ENCODE measurements at places on chromosomes 1 and 21.

GRCh38 chr1:85158910-85159309 lies 41.9 kb downstream of the SYDE2 start:
- no peak for DNase-seq

- DNase-seq, result no peak
Observed at GRCh38 chr1:115452600-115453329, 114.7 kb upstream of the NGF start.

- DNase-seq, result no peak
Observed at GRCh38 chr1:38326135-38326534, 279.5 kb upstream of the POU3F1 start.

DNA sequence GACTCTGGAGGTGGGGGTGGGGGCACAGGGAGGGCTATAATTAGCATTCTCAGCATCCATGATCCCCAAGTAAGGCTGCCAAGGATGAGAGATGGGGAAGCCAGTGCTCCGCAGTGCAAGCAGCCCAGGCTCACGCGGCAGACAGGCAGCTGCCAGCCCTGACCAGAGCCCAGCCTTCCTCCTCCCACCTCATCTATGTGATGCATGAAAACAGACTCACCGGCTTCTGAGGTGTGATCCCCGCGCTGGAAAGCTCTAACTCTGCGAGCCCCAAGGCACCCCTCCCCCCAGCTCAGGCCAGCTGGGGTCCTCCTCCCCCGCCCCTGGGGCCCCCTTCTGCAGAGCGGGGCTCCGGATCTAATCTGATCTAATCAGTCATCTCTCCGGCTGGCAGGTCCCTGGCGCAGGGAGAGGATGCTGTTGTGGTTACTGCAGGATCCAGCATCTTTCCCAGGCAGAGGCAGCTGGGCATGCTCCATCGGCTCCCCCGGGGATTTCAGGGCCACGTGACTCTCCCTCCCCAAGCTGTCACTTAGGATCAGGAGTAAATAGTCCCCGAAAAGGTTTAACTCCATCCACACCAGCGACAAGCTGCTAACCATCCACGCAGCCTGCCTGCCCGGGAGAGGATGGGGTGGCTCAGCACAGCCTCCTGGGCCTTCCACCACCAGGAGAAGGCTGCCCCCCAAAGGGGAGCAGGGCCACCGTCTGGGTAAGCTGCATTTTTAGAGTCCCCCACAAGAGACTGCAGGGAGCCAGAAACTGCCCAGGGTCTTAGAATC lies at the start of gene PLEKHA6:
PLEKHA6 (minus strand) TSS at position 456 of the 782 bp plus-strand sequence. CDS start 86,202 bp downstream, outside the sequence.
- DNase-seq, result peak; percentile 31

- DNase-seq, result peak; percentile 23
Observed at GRCh38 chr1:40058453-40059337, 18.2 kb downstream of the CAP1 start.

- peak; percentile 49 for DNase-seq
Observed at GRCh38 chr1:182069028-182069466, 7.5 kb upstream of the ZNF648 start.

GRCh38 chr1:159821171-159821867 lies 5.4 kb upstream of the SLAMF8 start:
- DNase-seq, result no peak

DNA sequence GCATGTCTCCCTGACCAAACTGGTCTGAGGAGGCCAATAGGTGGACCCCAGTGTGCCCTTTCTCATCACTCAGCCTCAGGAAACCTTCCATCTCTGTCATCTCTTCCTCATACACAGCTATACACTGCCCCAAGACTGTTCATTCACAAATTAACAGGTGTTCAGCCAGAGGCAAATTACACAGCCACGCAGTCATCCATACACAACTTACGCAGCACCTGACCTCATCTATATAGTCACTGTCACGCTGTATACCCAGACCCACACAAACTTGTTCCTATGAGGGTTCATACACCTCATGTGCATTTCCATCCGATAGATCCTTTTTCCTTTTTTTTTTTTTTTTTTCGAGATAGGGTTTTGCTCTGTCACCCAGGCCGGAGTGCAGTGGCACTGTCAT lies 12.4 kb downstream of the DLGAP3 start:
- no peak for DNase-seq

DNA sequence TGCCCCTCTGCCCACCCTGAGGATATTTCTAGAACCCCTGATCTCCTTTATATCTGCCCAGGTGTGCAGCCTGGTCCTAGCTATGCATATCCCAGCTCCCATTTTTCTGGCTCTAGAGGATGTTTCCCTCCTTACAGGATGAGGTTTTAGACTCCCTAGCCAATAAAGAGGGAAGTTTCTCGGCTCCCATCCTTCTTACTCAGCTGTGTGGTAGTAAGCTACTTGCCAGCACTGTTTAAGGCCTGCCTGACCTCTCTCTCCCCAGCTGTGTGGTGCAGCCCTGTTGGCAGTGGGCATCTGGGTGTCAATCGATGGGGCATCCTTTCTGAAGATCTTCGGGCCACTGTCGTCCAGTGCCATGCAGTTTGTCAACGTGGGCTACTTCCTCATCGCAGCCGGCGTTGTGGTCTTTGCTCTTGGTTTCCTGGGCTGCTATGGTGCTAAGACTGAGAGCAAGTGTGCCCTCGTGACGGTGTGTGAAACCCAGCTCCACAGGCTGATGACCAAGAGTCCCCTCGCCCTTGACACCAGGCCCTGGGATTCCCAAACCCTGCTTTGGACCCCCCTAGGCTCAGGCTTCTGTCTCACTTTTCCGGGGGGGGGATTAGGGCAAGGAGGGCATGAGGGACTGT lies 7.8 kb upstream of the P3R3URF start:
- DNase-seq, result no peak

DNA sequence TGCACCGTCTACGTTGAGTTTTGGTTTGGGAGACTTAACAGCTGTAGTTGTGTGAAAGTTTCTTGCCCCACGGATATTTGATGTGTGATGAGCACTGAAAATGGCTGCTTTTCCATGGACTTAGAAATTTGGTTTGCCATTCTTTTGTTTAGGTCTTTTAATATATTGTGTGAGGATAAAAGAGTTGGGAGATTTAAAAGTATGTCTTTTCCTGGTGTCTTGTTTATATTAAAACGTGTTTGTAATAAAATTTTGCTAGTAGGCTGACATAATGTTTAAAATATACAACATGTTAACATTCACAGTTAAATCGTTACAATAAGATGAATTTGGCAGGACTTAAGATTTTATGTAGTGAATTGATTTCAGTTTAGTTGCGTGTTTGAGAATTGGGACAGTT lies 106.9 kb downstream of the DYRK1A start:
- no peak for DNase-seq

GRCh38 chr1:20486457-20487235 lies 636 bp upstream of the CAMK2N1 start:
- no peak for DNase-seq

DNA sequence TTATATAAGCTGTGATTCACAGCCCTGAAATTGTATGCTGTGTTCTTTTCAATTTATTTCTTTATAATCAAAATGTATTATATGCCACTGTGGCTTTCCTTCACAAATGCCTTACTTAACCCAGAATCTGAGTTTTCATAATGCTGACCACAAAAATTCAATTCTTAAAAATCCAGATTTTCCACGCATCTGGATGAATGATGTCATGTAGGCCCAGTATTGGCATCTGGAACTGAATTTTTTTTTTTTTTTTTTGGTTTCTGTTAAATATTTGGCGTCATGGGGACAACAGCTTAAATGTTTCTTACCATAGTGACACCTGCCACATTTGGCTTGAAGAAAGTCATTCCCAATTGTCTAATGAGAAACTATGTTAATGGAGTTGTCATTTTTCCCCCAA lies 296.8 kb downstream of the TM2D1 start:
- no peak for DNase-seq
